HAP-1 (cell line): ENCODE measurements at places on chromosomes 5 and 9.

GRCh38 chr5:16483361-16483760, 17.8 kb upstream of the ZNF622 start:
- DNase-seq = no peak

DNA sequence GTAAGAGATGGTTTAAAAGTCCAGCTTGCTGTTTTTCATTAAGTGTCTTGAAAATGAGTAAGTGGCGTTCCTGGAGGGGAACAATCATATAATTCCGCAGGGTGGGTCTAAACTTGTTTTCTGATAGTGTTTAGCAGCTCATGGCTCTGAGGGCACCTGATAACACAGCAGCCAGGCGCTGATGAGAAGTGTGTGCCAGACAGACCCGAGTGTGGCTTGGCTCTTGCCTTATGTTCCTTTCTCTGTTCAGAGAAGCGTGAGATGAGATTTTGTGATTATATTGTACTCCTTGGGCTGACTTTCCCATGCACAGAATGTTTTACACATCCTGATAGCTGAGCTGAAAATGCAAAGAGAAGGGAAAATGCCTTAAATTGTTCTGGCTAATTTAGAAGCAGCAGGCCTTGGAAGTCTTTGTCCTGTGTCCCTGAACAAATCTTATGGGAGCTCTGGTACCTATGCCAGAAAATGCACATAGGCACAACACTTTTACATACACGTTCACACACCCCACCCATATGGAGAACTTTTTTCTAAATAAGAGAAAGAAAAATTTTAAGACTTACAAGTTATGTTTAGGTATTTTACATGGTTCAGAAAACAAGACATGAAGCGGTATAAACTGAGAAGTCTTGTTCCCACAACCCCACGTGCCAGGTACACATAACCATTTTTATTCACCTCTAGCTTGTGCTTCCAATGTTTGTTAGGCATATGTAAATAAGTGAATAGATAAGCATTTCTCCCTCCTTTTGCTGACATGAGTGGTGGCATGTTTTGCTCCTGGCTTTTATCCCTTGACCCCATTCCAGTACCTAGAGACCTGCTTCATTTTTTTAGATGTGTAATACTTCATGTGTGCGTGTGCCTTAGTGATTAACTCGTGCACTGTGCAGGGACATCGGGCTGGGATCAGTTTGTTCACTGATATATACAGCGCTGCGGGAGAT, 152.2 kb upstream of the OTULINL start:
- DNase-seq = no peak

DNA sequence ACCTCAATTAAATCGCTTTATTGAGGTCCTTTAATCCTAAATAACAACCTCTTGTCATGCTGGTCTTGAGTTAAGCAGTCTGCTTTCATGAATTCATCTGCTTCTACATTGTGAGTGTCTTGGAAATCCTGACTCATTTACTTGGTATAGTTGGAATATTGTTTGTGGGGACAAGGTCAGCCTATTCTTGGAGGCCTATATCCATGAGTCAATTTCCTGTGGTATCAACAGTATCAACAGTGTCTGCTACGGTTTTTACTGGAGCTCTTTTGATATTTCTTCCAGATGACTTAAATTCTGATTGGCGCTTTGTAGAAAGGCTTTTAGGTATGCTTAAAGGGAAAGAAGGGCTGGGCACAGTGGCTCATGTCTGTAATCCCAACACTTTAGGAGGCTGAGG, 71.2 kb upstream of the PARP8 start:
- no peak for DNase-seq

GRCh38 chr5:172107571-172107970, 80.5 kb downstream of the STK10 start:
- DNase-seq = peak; percentile 40

DNA sequence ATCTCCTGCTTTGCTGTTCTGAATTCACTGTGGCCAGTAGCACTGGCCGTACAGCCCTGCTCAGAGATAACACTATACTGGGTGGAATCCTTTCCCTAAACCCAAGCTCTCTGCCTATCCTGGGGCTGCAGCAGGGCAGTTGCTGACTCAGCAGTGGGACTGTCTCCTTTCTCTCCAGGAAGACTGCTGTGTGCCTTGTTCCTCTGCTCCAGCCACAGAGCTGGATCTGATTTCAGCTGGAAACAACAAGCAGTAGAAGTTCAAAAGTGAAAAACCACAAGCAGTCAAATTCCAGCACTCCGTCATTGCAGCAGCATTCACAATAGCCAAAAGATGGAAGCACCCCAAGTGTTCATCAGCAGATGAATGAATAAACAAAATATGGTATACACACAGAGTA, 105.0 kb downstream of the FBXL7 start:
- DNase-seq = no peak

DNA sequence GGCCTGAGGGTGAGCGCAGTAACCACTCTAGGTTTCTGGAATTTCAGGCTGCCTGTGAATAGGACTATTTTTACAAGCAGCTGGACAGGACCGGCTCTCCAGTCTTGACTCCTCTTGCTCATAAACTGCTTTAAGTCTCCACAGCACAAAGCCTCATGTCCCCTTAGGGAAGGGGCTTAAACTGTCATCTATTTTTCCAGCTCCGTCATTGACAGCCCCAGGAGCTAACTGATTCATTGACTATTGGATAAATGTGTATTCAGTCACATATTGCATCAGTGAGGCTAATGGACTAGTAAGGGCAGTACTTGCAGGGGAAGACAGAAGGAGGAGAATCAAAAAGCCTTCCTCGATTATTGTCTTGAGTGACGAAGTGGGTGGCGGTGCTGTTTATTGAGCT, 719.4 kb upstream of the ADAMTS16 start:
- no peak for DNase-seq

GRCh38 chr5:140785905-140786686, at the start of gene PCDHA1:
TSS of gene PCDHA1 (plus strand) at chr5:140786140.
- DNase-seq = peak; percentile 3

DNA sequence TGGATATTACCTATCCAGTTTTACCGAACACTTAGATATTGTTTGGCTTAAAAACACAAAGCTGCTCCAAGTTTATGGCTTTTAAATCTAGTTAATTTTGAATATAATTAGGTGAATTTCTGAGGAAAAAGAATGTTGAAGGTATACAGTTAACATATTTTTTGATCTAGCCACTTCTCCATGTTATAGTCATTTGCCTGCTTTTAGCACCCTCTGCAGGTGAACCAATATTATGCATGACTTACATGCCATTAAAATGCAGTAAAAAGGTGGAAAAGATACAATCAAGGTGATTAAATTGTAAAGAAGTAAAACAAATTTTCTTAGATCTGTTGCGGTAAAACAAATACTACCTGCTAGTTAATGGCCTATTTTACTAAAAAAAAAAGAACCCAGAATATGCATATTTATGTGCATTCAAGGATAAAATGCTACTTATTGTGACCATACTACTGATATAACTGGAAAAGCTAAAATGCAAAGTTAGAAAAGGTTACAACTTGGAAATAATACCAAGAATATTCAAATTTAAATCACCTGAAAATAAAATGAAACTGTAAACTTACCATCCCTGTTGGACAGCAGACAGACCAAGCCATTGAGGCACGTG, 132.1 kb downstream of the AP3B1 start:
- DNase-seq = peak; percentile 46

DNA sequence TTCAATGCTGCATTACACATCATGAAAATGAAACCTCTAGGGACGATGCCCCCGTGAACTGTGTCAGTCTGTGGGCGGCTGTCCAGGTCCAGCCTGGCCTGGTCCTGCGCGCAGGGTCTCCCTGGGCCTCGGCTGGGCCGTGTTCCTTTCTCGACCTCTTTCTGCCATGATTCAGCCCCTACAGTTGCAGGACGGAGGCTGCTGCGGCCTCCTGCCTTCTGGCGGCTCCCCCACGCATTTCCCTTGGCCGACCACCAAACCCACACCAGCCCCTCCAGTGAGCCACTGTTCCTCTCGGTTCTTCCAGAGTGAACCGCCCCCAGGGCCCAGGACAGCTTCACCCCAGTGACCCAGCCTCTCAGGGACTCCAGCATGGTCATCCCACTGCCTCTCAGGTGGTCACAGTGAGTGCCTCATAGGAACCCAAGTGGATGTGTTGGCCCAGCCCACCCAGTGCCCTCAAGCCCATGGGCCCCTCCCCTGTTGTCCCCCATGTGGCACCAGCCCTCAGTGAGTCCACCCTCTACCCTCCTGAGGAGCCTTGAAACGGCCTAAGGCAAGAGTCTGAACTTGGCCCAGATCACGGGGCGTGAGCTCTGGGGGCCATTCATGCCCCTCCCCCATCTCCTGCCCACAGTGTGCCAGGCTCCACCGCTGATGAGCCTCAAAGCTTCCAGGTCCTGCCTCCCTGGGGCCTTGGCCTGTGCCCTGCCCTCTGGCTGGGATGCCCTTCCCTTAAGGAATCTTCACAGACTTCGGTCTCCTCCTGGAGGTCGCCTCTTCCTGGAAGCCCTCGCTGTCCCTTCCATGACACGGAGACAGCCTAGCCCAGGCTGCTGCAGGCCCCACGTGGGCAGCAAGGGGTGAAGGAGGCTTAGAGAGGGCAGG, 10.0 kb upstream of the CLIC3 start:
- no peak for DNase-seq

- DNase-seq = no peak
These were observed 87.1 kb downstream of the OSTF1 start for GRCh38 chr9:75175395-75175794.

DNA sequence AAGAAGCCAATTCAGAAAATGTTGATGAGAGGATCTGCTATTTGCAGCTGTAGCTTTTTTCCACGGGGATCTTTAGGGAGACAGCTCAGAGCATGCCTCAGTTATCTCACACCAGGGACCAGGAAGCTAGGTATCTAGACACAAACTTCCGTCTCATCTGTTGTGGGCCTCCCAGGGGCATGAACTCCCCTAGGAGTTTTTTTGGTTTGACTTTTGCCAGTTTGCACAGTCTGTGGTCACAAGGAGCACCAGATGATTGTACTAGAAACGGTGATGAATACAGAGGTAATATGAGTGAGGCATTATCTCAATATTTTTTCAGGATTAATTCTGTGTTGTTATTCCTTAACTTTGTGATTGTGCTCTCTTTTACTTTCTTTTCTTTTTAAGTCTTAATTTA, 533.2 kb upstream of the SEMA6A start:
- no peak for DNase-seq

- DNase-seq = no peak
These were observed 140.7 kb downstream of the PRKACG start for GRCh38 chr9:68873179-68873578.

DNA sequence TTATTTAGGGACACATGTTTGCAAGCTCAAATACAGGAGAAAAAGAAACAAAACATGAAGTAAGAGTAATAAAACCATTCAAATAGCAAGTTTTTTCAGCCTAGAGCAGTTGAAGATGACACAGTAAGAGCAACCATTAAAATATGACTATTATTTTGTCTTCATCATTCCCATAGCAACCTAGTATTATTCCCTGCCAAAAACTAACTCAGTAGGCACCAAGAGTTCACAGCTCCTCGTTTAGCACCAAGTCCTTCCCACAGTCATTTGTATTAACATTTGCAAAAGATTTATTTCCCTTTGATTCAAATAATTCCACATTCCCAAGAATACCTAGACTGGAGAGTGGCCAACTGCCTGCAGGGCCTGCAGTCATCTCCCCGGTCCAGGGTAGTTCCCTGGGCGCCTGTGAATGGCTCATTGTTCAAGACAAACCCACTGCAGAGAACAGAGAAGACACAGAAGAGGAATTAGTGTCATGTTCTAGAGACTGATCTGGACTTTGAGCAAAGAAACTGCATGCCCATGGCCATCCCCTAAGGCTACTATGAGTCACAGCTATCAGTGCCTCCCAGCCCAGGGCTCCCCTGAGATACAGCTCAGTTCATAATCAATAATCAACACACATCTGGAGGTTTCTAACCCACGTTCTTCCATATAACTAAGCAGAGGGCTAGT, 139.1 kb upstream of the MAP3K1 start:
- no peak for DNase-seq

DNA sequence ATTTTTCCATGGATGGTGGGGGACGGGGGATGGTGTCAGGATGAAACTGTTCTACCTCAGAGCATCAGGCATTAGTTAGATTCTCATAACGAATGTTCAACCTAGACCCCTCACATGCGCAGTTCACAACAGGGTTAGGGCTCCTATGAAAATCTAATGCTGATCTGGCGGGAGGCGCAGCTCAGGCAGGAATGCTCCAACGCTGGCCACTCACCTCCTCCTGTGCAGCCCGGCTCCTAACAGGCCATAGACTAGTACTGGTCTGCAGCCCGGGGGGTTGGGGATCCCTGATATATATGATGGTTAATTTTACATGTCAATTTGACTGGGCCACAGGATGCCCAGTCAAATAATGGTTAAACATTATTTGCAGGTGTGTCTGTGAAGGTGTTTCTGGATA, 199.0 kb upstream of the NR4A3 start:
- DNase-seq = no peak

- DNase-seq = no peak
These were observed 25.6 kb downstream of the OR2V2 start for GRCh38 chr5:181173027-181173419.

- DNase-seq = no peak
These were observed 42.3 kb upstream of the MOCS2 start for GRCh38 chr5:53151713-53152458.

- DNase-seq = peak; percentile 15
These were observed 291.9 kb downstream of the ARL15 start for GRCh38 chr5:54018438-54018837.

DNA sequence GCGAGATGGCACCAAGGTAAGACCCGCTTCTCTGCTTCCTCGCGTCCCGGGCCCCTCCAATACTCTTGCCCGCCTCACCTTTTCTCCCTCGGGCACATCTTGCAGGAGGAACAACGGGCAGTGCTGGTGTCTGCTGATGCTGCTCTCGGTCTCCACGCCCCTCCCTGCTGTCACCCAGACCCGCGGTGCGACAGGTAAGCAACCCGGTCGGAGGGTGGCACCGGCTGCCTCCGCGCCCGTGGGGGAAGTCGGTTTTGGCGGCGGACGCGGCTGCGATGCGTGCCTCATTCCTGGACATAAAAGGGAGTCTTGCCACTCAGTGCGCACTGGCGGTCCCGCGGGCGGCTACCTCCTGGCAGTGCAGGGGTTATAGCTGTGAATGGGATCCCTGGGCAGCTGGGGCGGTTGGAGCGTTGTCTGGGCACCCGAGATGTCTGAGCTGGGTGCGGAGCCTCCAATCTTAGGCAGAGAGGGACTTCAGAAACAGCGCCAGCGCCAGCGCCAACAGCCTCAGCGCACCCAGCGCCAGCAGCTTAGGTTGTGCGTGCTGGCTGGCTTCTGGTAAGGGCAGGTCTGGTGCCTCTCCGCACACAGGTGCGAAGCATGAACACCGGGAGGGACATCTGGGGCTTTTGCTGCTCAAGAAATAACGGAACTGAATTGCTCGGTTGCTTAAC, 488 bp downstream of the COL15A1 start:
- DNase-seq = no peak

DNA sequence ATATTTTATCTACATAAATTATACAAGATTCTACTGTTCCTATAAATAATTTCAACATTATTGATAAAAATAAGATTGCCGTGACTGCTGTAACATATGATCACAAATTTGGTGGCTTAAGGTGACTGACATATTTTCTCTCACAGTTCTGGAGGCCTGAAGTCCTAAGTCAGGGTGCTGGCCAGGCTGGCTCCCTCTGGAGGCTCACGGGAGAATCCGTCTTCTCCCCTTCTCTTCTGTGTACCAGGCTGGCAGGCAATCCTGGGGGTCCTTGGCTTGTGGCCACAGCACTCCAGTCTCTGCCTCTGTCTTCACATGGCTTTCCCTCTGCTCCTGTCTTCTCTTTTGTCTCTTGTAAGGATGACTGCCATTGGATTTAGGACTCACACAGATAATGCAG, 31.7 kb upstream of the IRX2 start:
- no peak for DNase-seq
